Stimulated activated naive CD8-positive, alpha-beta T cell treated with anti-CD3 and anti-CD28 coated beads, Interleukin-15, amount 100 ng/mL, for 72 hours (primary cell): ENCODE measurements at places on chromosomes 3 and 15.
A peak's percentile ranks its signal among the peaks of the same experiment; 100 is the strongest.

GRCh38 chr3:19931767-19932188 lies 2.2 kb downstream of the EFHB start:
- no peak for DNase-seq

GRCh38 chr3:196179380-196180308 lies 31.6 kb downstream of the ZDHHC19 start:
- DNase-seq, result peak; percentile 98

GRCh38 chr15:58322253-58322652 lies 109.5 kb upstream of the LIPC start:
- DNase-seq, result no peak

DNA sequence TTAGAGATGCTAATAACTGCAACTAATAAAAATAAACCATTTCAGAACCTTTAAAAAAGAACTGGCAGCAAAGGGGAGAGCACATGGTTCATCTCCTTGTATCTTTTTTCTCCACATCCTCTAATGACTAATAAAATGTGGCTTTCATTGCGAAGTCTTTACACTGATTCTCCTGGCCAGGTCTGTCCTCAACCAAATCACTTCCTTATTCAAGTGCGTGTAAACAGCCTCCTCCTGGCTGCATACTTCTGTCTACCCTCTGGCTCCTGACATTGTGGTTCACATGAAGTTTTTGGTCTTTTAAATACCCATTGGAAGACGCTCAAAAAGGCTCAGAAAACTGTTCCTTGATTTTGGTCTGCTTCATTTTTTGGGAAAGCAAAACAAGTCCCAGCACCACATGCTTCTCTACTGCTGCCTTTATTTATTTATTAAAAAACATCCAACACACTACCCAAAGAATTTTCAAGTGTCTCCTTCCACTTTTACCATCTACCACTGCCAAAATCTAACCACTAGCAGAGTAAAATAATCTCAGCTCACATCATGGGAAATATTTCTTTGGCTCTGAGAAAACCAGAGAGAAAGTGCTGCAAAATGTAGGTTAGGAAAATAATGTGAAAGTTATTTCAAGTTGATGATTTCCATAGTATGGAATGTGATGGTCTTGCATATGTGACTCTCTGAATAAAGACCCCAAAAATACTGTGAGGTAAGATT lies 85.1 kb downstream of the EFL1 start:
- no peak for DNase-seq

DNA sequence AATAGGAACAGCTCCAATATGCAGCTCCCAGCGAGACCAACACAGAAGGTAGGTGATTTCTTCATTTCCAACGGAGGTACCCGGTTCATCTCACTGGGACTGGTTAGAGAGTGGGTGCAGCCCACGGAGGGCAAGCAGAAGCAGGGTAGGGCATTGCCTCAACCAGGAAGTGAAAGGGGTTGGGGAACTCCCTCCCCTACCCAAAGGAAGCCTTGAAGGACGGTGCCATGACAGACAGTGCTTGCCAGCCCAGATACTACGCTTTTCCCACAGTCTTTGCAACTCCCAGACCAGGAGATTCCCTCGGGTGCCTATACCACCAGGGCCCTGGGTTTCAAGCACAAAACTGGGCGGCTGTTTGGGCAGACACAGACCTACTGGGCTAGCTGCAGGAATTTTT lies 576.9 kb upstream of the NECTIN3 start:
- DNase-seq, result no peak

GRCh38 chr3:32354362-32354778 lies 37.3 kb upstream of the CMTM7 start:
- DNase-seq, result no peak

GRCh38 chr3:10006762-10007090 lies 19.5 kb upstream of the FANCD2 start:
- DNase-seq, result no peak

GRCh38 chr3:96478496-96478895 lies 335.9 kb upstream of the EPHA6 start:
- no peak for DNase-seq

GRCh38 chr3:170522201-170522600 lies 63.7 kb downstream of the SLC7A14 start:
- no peak for DNase-seq

DNA sequence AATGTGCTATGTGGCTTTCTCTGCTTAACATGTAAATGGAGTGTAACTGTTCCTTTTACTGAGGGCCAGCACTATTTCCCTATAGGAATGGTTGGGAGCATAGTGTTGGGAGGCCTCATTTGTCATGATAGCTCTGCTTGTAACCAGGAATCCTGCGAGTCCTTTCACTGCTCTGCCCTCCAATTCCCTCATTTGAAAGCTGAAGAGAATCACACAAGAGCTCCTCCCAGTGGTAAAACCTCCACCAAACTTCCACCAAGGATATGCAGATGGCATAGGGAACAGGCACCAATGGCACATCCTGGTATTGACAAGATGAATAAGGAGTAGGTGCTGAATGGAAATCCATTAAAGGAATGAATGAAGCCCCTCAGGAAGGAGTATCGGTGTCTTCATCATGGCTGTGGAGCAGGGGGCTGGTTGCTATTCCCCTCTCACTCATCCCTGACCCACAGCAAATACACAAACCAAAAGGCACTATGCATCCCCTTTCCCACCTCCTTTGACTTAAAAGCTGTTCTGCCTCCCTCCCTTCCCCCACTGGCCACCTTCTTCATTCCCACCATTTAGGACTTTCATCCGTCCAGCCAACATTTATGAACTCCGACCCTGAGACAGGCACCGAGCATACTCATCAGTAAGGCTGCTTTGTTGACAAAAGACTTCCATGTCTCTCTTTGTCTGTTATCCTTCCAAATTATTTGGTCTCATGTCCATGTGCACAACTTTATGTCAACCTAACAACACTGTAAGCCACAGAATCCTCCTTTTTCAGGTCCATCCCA lies 560.8 kb downstream of the FOXP1 start:
- no peak for DNase-seq

- no peak for DNase-seq
Observed at GRCh38 chr3:130242850-130243569, 102.5 kb upstream of the COL6A5 start.

- DNase-seq, result peak; percentile 29
Observed at GRCh38 chr15:49421991-49422390, 1.1 kb upstream of the FGF7 start.

DNA sequence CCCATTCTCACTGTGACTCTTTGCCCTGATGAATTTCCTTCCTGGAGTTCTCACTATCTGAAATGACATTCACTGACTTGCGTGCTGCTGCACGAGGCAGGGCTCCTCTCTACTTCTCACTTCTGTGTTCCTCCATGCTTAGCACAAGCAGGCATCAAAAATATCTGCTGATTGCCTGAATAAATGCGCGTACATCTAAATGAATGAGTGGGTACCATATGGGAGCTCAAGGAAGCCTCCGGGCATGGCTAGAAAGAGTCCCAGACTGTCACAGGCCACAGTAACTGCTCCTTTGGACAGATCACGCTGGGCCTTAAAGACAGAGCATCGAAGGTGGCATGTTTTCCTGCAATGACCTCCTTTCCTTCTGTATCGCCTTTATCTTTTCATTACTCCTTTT lies 31.6 kb downstream of the HCN4 start:
- DNase-seq, result no peak

DNA sequence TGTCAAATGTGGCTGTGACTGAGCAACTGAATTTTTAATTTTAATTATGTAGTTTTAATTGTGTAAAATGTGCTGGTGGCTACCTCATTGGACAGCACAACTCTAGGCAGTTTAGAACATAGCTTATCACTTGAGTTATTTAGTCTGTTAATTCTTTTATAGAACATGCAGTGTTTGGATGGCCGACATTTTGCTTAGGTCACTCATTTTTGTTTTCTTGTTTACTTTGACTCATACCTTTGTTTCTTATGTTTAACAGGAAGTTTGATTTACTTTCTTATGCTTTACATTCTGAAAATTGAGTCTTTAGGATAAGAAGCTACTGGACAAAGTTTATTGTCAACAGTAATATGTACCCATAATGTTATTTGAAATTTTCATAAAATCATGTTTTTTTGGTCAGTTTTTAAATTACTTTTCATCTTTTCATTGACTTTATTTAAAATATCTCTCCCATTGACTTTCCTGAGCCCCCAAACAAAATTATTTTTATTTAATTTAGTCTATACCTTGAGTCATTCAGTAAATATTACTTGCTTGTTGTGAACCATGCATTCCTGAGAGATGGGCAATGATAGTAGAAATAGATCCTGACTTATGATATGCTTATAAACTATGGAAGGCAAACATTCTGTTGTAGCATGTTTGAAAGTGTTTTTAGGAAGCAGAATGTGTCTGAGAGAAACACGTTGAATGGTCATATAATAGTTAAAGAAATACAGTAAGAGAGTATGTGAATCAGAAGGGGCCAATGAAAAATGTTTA lies 60.6 kb downstream of the TCF12 start:
- no peak for DNase-seq

GRCh38 chr3:56123487-56123886 lies 344.8 kb downstream of the ERC2 start:
- DNase-seq, result no peak

GRCh38 chr15:65375871-65376607 lies 1.8 kb downstream of the IGDCC3 start:
- no peak for DNase-seq

- no peak for DNase-seq
Observed at GRCh38 chr15:69767191-69767590, 314.6 kb downstream of the RPLP1 start.

DNA sequence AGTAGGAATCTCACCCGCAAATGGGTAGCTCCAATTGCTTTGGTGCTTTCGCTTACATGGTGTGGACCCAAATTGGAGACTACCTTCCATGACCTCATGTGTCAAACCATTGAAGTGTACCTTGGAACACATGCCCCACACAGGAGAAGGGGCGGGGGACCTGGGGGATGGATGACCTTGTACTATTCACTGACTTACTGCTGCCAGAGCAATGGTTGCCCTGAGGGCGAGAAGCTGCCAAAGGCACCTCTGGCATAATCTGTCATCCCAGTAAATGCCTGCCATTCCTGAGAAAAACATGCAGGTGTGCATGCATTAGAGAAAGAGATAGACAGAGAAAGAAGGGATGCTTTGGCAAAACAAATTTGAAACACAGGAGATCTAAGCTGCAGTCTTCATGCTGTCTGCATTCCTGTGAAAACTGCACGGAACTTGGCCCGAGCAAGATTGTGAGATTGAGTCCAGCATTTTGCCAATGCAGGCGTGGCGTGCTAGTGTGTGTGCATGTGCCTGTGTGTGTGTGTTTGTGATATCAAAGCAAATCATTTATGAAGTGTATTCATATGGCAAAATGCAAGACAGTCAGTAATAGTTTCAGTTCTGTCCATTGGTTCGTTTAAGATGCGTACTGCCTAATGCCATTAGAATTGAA lies 219.5 kb upstream of the MDFIC2 start:
- DNase-seq, result no peak

DNA sequence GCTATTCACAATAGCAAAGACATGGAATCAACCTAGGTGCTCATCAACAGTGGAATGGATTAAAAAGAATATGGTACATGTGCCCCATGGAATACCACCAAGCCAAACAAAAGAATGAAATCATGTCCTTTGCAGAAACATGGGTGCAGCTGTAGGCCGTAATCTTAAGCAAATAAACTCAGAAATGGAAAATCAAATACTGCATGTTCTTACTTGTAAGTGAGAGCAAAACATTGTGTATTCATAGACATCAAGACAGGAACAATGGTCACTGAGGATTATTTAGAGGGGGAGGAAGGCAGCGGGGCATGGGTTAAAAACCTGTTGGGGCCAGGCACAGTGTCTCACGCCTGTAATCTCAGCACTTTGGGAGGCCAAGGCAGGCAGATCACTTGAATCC lies 304.7 kb upstream of the ROBO2 start:
- DNase-seq, result no peak

DNA sequence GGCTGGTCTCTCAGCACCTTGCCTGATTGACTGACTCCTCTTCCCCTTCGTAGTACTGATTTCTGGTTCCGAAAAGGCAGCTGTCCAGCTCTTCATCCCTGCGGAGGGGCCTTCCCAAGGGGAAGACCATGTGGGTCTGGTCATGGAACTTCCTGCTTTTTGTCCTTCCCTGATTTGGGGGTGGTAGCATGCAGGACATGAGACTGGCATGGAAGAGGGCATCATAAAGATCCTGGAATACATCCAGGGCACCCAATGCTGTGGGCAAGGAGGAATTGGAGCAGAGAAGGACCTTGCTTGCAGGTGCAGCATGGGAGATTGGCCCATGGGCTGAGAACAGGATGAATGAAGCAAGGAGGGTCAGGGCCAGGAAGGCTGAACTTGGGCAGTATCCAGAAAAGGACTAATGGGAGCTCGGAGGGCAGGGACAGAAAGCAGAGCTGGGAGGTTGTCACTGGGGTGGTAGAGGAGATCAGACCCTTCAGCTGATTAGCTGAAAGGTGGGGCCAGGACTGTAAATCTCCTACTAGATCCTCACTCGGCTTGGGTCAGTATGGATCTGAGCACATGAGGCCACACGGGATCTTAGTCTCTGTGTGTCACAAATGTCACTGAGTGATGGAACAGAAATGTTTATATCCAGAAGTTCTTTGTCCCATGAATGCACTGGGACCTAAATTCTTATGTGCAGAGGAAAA lies 59.5 kb downstream of the AMOTL2 start:
- no peak for DNase-seq

DNA sequence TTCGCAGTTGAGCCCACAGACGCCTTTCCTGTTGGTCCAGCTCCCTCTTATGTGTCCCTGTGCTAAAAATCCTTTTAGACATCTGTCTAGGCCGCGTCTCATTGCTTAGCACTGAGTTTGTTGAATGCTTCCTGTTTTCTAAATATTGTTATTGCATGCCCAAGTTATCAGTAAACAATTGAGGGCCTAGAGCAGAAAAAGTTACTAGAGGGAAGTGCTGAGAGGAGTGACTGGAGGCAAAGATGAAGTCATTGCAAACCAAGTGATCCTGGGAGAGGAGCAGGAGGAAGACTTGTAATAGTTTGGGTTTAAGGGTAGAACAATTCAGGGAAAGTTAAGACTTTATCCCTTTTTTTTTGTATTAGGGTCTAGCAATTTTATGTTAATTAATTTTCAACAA lies 88.1 kb downstream of the DCUN1D1 start:
- no peak for DNase-seq

DNA sequence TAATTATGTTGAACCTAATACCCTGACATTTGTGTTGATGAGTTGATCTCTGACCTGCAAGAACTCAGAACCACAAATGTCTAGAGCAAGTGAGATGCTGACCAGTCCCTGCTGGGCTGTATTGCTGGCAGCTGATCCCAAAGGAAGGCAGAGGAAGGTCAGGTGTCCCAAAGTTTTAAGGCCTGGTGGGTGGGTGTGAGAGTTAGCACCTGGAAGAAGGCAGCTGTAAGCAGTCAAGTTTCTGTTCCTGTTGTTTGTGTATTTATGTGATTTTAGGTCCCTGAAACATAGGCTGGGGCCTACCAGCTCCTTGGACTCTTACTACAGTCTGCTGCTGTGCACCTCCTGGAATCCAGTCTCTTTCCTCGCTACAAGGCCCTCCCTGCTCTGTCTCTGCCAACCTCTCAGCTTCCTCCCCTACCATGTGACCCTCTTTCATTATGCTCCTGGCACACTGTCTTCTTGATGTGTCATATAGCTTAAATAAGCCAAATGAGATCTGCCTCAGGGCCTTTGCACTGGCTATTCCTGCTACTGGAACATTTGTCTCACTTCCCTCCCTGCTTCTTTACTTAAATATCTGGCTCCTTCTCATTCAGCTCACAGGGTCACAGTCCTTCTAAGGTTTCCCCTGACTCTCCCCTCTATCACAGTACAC lies 31.0 kb upstream of the ATOSA start:
- no peak for DNase-seq
